ENCODE measurements at places on chromosomes 11 and 22.
A peak's percentile ranks its signal among the peaks of the same experiment; 100 is the strongest.

DNA sequence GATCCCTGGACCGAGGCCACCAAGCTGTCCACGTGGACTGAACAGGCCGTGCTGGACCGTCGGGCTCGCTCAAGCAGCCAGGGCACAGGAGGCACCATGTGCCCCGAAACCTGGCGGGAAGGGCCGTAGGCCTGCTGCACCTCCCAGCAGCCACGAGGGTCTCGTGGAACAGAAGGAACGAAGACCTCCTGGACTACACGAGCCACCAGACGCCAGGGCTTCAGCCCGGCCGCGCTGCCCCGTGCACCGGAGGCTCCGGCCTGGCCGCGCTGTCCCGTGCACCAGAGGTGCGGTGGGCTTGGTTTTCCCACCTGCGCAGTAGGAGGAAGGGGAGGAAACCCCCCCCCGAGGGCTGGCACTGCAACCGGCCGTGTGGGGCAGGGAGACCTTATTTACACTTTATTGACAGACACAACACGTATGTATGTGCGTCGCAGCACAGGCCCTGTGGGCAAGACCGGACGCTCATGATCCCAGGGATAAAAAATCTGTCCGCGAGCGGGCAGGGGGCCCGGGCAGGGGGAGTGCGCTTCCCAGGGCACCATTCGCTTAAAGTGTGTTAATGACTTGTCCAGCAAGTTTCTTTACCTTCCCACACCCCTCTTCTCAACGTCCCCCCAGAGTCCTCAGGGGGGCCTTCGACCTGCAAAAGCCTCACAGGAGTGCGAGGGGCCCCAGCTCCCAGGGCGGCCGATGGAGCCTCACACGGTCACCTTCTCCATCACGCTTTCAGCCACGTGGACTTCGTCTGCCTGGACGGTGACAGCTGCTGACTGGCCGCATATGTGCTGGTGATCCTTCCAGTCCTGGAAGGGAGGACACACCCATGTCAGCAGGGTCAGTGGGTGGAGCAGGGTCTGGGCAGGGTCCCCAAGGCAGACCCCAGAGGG is 7.0 kb downstream of the DRD4 start:
- DNase-seq, result no peak
- H3K4me3 ChIP-seq, result no peak overlapping the region
- peaks cover 8% of the 10 kb centered on the region for H3K4me1 ChIP-seq
- H3K27me3 ChIP-seq, result peaks cover 14% of the 10 kb centered on the region
- H3K27ac ChIP-seq, result no peak overlapping the region
- H3K36me3 ChIP-seq, result peaks cover 78% of the 10 kb centered on the region

DNA sequence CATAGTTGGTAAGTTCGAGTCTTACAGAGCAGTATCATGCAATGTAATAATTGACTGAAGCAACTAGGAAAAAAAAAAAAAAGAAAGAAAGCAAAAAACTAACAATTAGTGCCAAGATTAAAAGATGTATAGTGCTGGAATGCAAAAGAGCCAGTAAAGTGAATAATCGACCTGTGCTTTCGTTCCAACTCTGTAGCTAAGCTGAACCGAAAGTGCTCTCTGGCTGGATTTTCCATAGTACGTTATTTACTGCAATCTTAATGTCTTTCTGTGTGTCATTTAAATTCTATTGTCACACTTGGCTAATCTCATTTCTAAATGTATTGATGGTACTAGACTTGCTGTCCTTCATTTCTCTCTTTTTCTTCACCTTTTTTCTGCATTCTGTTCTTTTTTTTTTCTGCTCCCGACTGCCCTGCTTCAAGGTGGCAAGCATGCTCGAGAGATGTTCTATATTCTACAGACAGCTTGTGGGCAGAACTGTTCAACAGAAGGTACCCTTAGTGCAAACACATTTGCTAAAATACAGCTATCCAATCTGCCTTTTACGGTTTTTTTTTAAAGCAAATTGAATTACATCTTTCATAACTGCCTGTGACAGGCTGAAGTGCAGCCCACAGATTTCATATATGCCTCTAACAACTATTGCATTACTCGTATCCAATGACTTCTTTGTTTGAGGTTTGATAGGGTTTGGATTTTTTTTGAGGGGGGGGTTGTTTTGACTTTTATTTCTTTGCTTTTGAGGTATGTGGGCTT is 204.2 kb upstream of the MTNR1B start:
- DNase-seq, result no peak
- no peak overlapping the region for H3K4me3 ChIP-seq
- no peaks in the 10 kb centered on the region for H3K27me3 ChIP-seq
- H3K27ac ChIP-seq, result no peak overlapping the region
- H3K4me1 ChIP-seq, result no peaks in the 10 kb centered on the region
- H3K36me3 ChIP-seq, result no peaks in the 10 kb centered on the region

DNA sequence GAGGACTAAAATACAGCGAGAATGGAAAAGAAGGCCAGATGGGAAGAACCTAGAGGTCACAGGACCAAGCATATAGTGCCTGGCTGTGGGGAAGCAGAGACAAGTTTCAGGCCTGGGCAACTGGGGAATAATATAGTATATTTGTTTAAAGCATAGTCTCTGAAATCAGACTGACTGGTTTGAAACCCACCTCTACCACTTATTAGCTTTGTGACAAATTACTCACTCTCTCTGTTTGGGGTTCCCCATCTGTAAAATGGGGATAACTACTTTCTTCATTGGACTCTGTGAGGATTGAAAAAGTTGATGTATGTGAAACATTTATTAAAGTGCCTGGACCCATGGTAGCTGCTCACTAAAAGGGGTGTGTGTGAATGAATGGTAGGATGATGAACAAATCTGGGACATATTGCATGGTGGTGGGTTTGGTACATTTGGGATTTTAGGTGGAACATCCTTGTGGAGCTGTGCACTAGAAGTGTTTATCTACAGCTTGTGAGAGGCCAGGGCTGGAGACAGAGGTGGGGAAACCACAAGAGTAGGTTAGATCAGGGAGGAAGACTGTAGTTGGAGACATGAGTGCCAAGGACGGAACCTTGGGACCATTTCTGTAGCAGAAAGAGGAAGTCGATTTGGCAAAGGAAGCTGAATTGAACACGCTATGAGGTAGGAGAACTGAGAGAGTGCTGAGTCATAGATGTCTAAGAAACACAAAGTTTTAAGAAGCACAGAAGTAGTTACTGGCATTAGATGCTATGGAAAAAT is 52.6 kb downstream of the SWAP70 start:
- no peaks in the 10 kb centered on the region for H3K27me3 ChIP-seq
- H3K36me3 ChIP-seq, result no peaks in the 10 kb centered on the region
- no peak overlapping the region for H3K4me3 ChIP-seq
- no peak for DNase-seq
- peaks cover 47% of the 10 kb centered on the region for H3K4me1 ChIP-seq

DNA sequence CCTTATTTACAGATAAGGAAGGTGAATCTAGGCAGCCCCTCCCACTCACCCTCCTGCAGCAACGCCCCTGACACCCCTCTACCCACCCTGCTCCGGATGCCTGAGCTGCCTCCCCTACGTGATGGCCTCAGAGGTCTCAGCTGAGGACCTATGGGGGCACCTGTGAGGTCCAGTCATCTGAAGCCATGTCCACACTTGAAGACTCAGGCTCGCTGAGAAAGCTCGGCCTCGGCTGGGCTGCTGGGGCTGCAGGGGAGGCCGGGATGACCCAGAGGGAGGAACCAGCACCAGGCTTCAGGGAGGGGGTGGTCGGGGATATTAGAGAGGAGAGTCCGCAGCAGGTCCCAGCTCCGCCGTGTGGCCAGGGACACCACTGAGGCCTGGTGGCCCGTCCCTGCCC is 92.8 kb downstream of the BRD1 start:
- H3K4me3 ChIP-seq, result no peak overlapping the region
- no peak overlapping the region for H3K27ac ChIP-seq
- no peaks in the 10 kb centered on the region for H3K36me3 ChIP-seq
- no peak for DNase-seq
- no peaks in the 10 kb centered on the region for H3K4me1 ChIP-seq

DNA sequence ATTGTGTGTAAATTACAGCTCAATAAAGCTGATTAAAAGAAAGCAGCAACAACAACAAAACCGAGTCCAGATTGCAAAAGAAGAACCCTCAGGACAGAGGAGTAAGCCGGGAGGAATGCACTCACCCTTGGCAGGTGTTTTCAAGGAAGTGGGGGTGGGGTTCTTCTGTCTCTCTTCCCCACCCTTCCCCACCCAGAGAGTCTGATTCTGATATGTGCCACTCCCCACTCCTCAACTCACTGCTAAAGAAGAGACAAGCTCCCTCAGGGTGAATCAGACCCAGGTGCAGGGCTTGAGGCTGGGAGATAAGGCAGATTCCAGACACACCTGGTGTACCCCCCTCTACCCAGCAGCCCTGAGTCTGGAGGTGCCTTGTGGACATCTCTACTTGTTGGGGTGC is 38.4 kb upstream of the PHF21A start:
- H3K27me3 ChIP-seq, result no peaks in the 10 kb centered on the region
- no peaks in the 10 kb centered on the region for H3K4me1 ChIP-seq
- DNase-seq, result no peak
- H3K27ac ChIP-seq, result no peak overlapping the region
- no peaks in the 10 kb centered on the region for H3K36me3 ChIP-seq

- H3K4me1 ChIP-seq, result no peaks in the 10 kb centered on the region
Observed at GRCh38 chr11:4441515-4441914, 7.6 kb upstream of the OR52K2 start.

- no peaks in the 10 kb centered on the region for H3K36me3 ChIP-seq
- no peak for DNase-seq
- H3K27me3 ChIP-seq, result no peaks in the 10 kb centered on the region
Observed at GRCh38 chr11:62471603-62472002, 52.8 kb downstream of the SCGB1A1 start.

GRCh38 chr11:116928102-116928777 is 90.8 kb upstream of the APOA1 start:
- no peaks in the 10 kb centered on the region for H3K27me3 ChIP-seq
- H3K4me1 ChIP-seq, result peaks cover 47% of the 10 kb centered on the region

DNA sequence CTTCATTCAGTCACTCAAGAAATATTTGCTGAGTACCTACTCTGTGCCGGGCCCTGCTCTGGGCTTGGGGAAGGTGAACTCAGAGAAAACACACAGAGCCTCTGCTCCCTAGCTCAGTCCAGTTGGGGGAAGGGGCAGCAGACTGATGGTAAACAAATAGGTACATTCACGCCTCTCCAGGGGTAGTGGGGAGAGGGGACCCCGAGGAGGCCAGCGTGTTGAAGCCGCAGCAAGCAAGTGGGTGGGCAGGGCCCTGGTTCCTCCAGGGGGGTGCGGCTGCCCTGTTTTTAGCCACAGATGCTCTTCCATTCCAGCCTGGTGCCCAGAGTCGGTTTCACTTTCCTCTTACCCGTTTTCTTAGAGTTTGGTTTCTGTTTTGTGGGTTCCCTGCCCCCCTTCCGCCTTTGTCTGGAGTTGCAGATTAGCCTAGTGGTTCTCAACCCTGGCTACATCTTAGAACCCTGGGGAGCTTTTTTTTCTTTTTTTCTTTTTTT is 8.7 kb downstream of the DRAP1 start:
- no peak overlapping the region for H3K27ac ChIP-seq
- H3K27me3 ChIP-seq, result peaks cover 4% of the 10 kb centered on the region
- DNase-seq, result no peak
- no peaks in the 10 kb centered on the region for H3K4me1 ChIP-seq
- H3K4me3 ChIP-seq, result no peak overlapping the region

GRCh38 chr11:29336727-29337575 is 679.9 kb downstream of the KCNA4 start:
- no peak overlapping the region for H3K4me3 ChIP-seq
- no peaks in the 10 kb centered on the region for H3K36me3 ChIP-seq
- no peaks in the 10 kb centered on the region for H3K4me1 ChIP-seq
- DNase-seq, result no peak

- no peaks in the 10 kb centered on the region for H3K27me3 ChIP-seq
- no peaks in the 10 kb centered on the region for H3K36me3 ChIP-seq
- no peaks in the 10 kb centered on the region for H3K4me1 ChIP-seq
- no peak overlapping the region for H3K4me3 ChIP-seq
- no peak for DNase-seq
- peak overlapping the region; percentile 5 for H3K27ac ChIP-seq
Observed at GRCh38 chr11:111633248-111633647, 31.0 kb downstream of the SIK2 start.

- no peaks in the 10 kb centered on the region for H3K36me3 ChIP-seq
- peak overlapping the region; percentile 92 for H3K27ac ChIP-seq
- H3K4me1 ChIP-seq, result peaks cover 100% of the 10 kb centered on the region
- H3K4me3 ChIP-seq, result peak overlapping the region; percentile 8
- no peaks in the 10 kb centered on the region for H3K27me3 ChIP-seq
Observed at GRCh38 chr11:57779276-57779675, 17.7 kb downstream of the CTNND1 start.

DNA sequence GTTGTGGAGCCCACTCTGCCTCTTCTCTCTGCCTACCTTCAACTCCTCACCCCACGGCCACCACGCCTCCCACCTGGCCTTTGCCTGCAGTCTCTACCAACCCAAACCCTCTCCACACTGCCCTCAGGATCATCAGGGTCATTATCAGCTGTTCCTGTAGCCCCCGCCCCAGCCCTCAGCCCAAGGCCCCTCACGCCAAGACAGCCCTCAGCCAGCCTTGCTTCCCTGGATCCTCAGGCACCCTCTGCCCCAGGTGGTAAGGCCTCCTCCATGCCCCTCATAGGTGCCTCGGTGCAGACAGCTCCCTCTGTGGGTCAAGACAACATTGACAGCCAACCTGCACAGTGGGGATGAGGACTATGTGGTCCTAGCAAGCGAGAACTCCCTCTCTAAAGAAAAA is 1.7 kb downstream of the SBF1 start:
- peaks cover 78% of the 10 kb centered on the region for H3K4me1 ChIP-seq
- peaks cover 6% of the 10 kb centered on the region for H3K36me3 ChIP-seq
- DNase-seq, result no peak
- H3K27ac ChIP-seq, result no peak overlapping the region
- H3K27me3 ChIP-seq, result no peaks in the 10 kb centered on the region

DNA sequence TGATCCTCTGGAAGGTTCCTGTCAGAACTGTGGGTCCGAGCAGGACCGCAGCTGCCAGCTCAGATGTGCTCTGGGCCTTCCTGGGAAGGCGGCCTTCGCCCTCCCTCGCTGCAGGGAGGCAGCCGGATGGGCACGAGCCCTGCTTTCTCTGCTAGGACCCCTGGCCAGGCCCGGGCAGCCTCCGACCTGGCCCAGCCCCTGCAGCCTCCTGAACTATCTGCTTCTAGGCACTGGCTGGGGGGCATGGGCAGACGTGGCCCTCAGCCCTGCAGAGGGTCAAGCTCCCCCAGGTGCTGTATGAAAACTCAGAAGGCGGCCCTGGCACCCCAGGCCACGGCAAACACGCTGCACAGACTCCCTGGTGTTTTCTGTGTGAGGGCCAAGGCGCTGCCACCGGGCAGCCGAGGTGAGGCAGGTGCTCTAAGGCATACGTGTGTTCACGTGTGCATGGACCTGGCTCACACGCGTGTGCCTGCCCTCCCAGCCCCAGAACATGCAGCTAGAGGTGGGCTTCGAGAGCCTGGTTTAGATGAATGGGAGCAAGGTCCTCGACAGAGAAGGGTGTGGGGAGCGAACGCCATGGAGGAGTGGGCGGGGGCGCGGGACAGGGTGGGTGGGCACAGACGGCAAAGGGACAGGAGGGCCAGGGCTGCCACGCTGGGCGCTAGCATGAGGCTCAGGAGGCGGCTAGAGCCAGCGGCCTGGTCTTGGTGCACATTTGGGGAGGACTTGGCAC is 4.3 kb downstream of the LRFN4 start:
- no peak for DNase-seq
- no peaks in the 10 kb centered on the region for H3K36me3 ChIP-seq
- H3K27me3 ChIP-seq, result no peaks in the 10 kb centered on the region
- H3K27ac ChIP-seq, result no peak overlapping the region

GRCh38 chr11:6124245-6124644 is 16.8 kb downstream of the OR56B4 start:
- no peaks in the 10 kb centered on the region for H3K4me1 ChIP-seq
- H3K27me3 ChIP-seq, result no peaks in the 10 kb centered on the region

GRCh38 chr11:68598816-68599653 is 85.3 kb upstream of the GAL start:
- no peaks in the 10 kb centered on the region for H3K4me1 ChIP-seq
- no peak for DNase-seq
- peaks cover 55% of the 10 kb centered on the region for H3K36me3 ChIP-seq
- no peak overlapping the region for H3K27ac ChIP-seq

Measured in esophagus squamous epithelium (tissue), 5 donors.